ENCODE measurements at places on chromosomes 7 and 10.

GRCh38 chr10:20616918-20617810, 279.9 kb downstream of the NEBL start:
- DNase-seq, result no peak

- DNase-seq, result no peak
Observed at GRCh38 chr7:138979226-138979979, 1.8 kb downstream of the KIAA1549 start.

GRCh38 chr10:78116361-78116760, 82.7 kb downstream of the RPS24 start:
- no peak for DNase-seq

- DNase-seq, result no peak
Observed at GRCh38 chr7:50475340-50475739, 25.2 kb upstream of the FIGNL1 start.

DNA sequence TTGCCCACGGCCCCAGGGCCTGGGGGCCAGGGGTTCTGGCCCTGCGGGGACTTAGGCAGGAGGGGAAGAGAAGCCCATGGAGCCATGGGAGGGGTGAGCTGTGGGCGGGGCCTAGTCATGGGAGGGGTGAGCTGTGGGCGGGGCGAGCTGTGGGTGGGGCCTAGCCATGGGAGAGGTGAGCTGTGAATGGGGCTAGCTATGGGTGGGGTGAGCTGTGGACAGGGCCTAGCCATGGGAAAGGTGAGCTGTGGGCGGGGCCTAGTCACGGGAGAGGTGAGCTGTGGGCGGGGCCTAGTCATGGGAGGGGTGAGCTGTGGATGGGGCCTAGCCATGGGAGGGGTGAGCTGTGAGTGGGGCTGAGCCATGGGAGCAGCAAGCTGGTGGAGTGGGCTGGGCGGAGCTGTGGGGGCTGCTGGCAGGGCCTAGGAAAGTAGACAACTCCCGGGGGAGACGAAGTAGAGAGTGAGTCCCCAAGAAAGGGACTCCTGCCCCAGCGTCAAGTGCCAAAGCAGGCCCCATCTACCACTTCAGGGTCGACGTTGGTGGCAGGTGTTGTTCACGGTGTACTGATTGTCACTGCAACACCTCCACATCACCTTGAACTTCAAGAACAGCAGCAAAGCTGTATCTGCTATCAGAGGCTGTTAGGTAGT, 19.2 kb upstream of the TTYH3 start:
- no peak for DNase-seq

DNA sequence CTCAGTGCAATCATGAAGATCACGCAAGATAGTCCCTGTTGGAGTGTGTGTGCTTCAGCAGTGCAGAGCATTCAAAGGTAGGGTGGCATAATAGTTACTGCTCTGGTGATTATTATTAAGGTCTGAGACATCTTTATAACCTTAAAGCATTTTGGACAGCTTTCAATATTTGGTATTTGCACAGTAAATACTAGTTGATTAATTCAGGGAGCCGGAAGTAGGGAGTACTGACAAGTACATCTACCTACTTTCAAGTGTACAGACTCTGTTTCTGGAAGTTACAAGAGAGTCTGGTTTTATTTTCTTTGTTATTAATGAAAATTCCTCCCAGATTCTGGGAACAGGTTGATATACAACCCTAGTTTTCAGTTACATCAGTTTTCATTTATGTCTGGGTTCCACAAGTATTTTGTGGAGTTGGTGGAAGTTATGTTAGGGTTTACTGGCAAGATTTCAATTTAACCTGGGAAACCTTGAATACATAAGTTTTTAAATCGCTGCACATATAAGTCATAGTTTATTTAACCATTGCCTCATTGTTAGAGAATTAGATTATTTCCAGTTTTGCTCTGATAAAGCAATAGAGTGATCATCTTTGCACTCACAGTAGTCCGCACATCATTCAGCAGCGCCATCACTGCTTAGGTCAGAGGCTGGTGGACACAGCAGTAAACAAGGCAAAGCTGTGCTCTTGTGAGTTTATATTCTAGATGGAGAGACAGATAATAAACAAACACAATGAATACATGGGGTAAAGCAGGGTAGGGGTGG, 366.6 kb downstream of the REEP3 start:
- no peak for DNase-seq

All from activated T-helper 1 cell treated with anti-CD3 and anti-CD28 coated beads, Interleukin-2, amount 50 U/mL, for 16 hours (primary cell).